Activated CD4-positive, alpha-beta memory T cell treated with anti-CD3 and anti-CD28 coated beads for 36 hours (primary cell): ENCODE measurements at places on chromosomes 13 and 19.

GRCh38 chr19:41529484-41530183, 46.3 kb upstream of the CEACAM21 start:
- no peak for DNase-seq
- H3K4me1 ChIP-seq = peaks cover 54% of the 10 kb centered on the region
- H3K27ac ChIP-seq = peak overlapping the region; percentile 16
- no peak overlapping the region for H3K4me3 ChIP-seq
- peaks cover 12% of the 10 kb centered on the region for H3K36me3 ChIP-seq

GRCh38 chr19:28544451-28545261, 668.3 kb downstream of the UQCRFS1 start:
- no peak overlapping the region for H3K4me3 ChIP-seq
- H3K4me1 ChIP-seq = no peaks in the 10 kb centered on the region
- H3K27me3 ChIP-seq = no peaks in the 10 kb centered on the region
- no peaks in the 10 kb centered on the region for H3K36me3 ChIP-seq
- DNase-seq = no peak
- H3K27ac ChIP-seq = no peak overlapping the region

GRCh38 chr19:45323671-45324081, 1.0 kb upstream of the CKM start:
- no peak overlapping the region for H3K27ac ChIP-seq
- no peak for DNase-seq
- peaks cover 30% of the 10 kb centered on the region for H3K27me3 ChIP-seq
- no peak overlapping the region for H3K4me3 ChIP-seq
- H3K36me3 ChIP-seq = no peaks in the 10 kb centered on the region

DNA sequence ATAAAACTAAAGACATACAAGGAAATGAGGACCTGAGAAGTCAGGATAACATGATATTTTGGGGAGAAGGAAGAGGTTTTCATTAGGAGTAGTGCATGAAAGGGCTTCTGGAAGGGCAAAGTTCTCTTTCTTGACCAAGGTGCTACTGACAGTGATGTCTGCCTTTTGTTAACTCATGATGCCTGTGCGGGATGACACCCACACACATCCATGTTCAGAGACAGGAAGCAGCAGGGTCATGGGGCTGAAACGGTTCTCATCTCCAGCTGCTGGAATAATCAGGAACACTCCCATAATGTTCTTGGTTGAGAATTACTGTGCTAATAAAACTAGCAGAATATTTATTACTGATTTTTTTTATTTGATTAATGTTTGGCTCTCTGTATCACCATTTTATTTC, 29.1 kb downstream of the KCNC3 start:
- H3K36me3 ChIP-seq = no peaks in the 10 kb centered on the region
- H3K27me3 ChIP-seq = peaks cover 16% of the 10 kb centered on the region
- H3K4me3 ChIP-seq = no peak overlapping the region
- peaks cover 16% of the 10 kb centered on the region for H3K4me1 ChIP-seq

- H3K4me3 ChIP-seq = no peak overlapping the region
- H3K27me3 ChIP-seq = no peaks in the 10 kb centered on the region
- no peaks in the 10 kb centered on the region for H3K36me3 ChIP-seq
Measured at GRCh38 chr19:23055501-23055900, 52.5 kb upstream of the ZNF728 start.

- H3K27me3 ChIP-seq = peaks cover 31% of the 10 kb centered on the region
- DNase-seq = no peak
- no peak overlapping the region for H3K4me3 ChIP-seq
Measured at GRCh38 chr13:20297181-20297580, 65.1 kb upstream of the GJB6 start.

DNA sequence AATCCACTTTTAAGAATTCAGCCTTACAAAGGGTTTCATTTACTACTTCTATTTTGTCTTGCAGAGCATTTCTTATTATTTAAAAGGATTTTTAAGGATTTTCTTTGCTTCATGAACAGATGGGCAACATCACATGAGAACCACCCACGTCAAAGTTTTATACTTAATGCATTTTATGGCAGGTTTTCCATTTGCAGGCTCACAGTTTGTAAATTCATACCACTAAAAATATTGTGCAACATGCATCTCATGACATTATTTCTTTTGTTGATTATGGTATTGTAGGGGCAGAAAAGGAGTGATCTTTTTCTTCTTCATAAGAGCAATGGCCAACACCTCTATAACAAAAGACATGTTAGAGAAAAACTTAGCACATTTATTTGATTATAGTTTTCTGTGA, 554.0 kb upstream of the SPRY2 start:
- no peak overlapping the region for H3K4me3 ChIP-seq
- no peak for DNase-seq
- H3K4me1 ChIP-seq = no peaks in the 10 kb centered on the region

DNA sequence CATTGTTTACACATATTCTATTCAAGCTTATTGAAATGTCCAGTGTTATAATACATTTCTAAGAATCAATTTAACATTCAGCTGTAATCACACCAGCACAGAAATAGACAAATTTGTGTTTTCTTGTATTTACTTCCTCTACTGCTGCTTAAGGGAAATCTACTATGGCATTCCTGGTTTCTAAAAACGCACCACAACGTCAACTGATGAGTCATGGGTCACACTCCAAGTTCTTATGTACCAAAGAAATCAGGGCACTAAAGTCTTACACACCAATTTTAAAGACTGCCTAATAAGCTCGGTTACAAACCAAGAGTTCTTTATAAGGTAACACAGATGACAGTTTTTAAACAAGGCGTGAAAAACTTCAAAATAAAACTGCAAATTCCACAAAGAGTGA, 13.2 kb downstream of the LNX2 start:
- H3K27ac ChIP-seq = no peak overlapping the region
- no peak for DNase-seq
- no peaks in the 10 kb centered on the region for H3K27me3 ChIP-seq
- H3K4me1 ChIP-seq = peaks cover 22% of the 10 kb centered on the region
- H3K4me3 ChIP-seq = no peak overlapping the region

DNA sequence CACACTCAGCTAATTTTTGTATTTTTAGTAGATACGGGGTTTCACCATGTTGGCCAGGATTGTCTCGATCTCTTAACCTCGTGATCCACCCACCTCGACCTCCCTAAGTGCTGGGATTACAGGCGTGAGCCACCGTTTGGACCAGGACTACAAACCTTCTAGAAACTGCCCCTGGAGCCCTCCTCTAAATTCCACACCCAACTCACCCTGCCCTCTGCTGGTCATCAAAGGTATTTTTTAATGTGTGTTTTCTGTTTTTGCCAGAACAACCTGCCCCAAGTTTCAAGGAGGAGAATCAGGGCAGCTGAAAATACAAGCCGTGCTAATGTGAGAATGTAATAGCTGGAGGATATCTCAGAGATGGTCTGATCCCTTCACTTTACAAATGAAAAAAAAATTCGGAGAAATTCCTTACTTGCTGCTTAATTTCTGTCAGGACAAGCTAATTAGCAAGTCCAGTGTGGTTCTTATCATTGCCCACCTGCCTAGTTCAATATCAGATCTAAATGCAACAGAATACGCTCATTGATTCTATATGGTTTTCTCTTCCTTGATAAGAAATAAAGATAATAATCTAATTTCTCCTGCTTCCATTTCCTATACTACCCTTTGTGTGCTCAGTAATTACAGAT, 4.1 kb downstream of the ATP8A2 start:
- H3K36me3 ChIP-seq = no peaks in the 10 kb centered on the region
- H3K4me1 ChIP-seq = peaks cover 9% of the 10 kb centered on the region
- DNase-seq = peak; percentile 30
- H3K27ac ChIP-seq = no peak overlapping the region
- peaks cover 44% of the 10 kb centered on the region for H3K27me3 ChIP-seq

DNA sequence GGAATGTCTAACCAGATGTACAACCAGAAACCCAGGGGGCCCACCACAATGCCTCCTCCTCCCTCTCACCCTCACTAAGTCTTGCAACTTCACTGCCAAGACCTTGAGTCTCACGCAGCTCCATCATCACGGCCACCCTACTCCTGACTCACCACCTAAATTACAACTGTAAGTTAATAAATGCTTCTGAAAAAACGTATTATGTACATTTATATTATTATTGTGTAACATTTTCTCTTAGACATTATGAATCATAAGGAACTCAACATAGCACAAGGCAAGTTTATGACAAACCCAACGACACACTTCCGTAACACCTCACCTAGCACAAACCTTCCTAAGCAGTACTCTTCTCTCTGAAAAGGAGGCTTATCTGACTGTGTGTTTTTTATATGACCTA, 20.7 kb downstream of the MIPEP start:
- H3K36me3 ChIP-seq = no peaks in the 10 kb centered on the region
- H3K4me1 ChIP-seq = no peaks in the 10 kb centered on the region
- H3K27me3 ChIP-seq = no peaks in the 10 kb centered on the region

GRCh38 chr19:14410091-14411051, 8.8 kb downstream of the DDX39A start:
- peak; percentile 71 for DNase-seq
- peaks cover 53% of the 10 kb centered on the region for H3K4me1 ChIP-seq
